ENCODE measurements at places on chromosomes 12 and 14. TPM values are rescaled to one million over a fixed set of nuclear protein-coding genes. Genes with fewer than 3 reads are reported as not detected.
A peak's percentile ranks its signal among the peaks of the same experiment; 100 is the strongest.

DNA sequence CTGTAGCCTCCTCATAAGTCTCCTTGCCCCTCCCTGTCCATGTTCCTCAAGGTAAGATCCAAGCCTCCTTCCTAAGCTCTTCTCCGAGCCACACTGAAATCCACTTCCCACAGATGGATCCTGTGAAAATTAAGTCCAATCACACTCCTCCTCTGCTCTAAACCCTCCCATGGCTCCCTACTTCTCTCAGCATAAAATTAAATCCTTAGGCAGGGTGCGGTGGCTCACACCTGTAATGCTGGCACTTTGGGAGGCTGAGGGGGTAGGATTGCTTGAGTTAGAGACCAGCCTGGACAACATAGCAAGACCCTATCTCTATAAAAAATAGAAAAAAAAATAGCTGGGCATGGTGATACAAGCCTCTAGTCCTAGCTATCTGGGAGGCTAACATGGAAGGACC, 2.3 kb downstream of the PHETA1 start:
- DNase-seq: no peak

C12orf54 gene
- total RNA-seq: not detected

DNA sequence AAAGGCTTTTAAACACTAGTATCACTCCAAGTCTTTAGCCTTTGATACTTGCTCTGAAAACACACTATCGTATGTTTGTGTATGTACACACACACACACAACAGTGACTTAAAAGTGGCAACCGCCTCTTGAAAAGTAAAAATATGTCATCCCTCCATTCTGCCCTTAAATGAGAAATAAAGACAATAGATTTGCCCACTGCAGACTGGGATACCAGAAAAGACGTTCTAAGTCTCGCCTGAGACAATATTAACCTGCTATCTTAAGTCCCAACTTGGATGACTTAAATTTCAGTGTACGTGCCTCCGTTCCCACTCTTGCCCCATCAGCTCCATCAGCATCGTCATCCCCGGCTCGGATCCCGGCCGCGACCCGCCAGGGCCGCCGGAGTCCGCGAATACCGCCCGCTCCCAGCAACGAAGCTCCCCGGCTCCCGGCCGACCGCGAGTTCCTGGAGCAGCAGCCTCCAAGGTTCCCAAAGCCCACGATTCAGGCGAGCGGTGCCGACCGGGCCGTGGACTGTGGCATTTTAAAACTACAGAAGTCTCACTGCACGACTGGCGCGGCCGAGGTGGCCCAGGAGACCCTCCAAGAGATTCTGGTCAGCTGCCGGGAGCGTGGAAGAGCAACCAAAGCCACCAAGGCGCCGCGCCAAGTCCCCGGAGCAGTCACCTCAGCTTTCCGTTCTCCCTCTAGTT, 2.8 kb upstream of the ARID2 start:
- DNase-seq: peak; percentile 78

DNA sequence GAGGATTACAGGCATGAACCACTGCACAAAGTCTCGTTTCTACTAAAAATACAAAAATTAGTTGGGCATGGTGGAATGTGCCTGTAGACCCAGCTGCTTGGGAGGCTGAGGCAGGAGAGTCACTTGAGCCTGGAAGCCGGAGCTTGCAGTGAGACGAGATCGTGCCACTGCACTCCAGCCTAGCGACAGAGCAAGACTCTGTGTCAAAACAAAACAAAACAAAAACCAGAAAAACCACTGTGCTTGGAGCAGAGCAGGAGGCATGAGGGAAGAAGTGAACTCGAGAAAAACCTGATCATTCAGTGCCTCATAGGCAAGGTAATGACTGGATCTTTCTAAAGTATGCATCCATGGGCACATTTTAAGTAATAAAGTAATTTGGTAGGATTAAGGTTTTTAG, 487.8 kb downstream of the KCNH5 start:
- DNase-seq: no peak

Data from GM23248 (cell line).